ENCODE measurements at places on chromosomes 4 and X.

DNA sequence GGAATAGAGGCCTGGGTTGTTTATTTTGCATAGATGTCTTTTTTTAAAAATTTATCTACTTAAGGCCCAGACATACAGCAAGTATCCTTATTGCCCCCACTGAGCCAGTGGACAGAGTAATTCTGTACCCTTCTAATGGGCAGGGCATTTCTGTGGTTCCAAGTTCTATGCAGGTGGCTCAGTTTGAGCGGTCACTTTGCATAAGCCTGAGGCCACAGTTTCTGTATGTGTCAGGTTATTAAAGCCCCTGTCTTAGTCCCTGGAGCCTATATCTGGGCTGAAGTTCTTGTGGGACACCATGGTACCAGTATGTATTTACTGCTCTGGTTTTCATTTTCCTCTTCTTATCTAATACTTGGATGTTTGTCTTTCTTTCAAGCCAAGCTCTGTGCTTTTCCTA lies 168.8 kb downstream of the MID1IP1 start:
- no peak for DNase-seq

- no peak for DNase-seq
Measured at GRCh38 chr4:69738872-69739271, 21.5 kb downstream of the SULT1B1 start.

GRCh38 chr4:172392741-172393140 lies 579.5 kb downstream of the GALNTL6 start:
- no peak for DNase-seq

GRCh38 chrX:9308426-9308825 lies 156.4 kb upstream of the TBL1X start:
- no peak for DNase-seq

- DNase-seq, result no peak
Measured at GRCh38 chr4:152684007-152684406, 4.2 kb upstream of the TMEM154 start.

DNA sequence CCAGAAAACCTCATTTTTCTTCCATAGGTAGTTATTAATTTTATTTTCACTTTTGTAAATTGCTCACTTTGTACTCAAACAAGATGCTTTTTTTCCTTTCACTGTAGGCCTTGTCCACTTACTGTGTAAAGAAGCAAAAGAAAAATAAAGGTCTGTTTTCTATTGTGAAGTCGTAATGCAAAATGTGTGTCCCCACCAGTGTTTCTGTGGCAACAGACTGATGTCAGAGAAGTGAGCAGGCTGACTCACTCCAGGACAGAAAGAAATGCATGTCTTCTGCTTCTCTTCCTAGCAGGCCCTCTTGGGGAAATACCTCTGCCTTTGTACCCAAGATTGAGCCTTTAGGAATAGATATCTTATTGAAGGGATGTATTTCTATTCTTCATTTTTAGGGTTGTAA lies 30.3 kb downstream of the INPP4B start:
- DNase-seq, result no peak

GRCh38 chr4:22672944-22673343 lies 19.8 kb upstream of the GBA3 start:
- no peak for DNase-seq

DNA sequence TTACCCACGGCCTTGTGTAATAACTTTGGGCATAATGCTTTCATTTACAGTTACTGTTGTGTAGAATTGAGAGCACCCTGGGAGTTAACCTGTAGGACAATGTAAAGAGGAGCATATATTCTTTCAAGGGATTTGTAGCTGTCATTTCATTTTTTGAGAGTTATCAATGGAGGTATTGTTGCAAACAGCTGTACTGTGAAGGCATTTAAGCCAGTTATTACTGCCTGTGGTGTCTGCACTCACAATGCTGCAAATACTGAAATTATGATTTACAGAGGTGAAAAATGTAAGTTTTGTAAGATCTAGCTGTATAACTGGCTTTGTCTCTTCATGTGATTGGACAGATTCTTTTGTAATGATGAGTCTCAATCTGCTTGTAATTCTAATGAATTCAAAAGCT lies 131.5 kb upstream of the FAT1 start:
- DNase-seq, result no peak

- DNase-seq, result no peak
Measured at GRCh38 chr4:23390246-23390645, 499.6 kb downstream of the PPARGC1A start.

DNA sequence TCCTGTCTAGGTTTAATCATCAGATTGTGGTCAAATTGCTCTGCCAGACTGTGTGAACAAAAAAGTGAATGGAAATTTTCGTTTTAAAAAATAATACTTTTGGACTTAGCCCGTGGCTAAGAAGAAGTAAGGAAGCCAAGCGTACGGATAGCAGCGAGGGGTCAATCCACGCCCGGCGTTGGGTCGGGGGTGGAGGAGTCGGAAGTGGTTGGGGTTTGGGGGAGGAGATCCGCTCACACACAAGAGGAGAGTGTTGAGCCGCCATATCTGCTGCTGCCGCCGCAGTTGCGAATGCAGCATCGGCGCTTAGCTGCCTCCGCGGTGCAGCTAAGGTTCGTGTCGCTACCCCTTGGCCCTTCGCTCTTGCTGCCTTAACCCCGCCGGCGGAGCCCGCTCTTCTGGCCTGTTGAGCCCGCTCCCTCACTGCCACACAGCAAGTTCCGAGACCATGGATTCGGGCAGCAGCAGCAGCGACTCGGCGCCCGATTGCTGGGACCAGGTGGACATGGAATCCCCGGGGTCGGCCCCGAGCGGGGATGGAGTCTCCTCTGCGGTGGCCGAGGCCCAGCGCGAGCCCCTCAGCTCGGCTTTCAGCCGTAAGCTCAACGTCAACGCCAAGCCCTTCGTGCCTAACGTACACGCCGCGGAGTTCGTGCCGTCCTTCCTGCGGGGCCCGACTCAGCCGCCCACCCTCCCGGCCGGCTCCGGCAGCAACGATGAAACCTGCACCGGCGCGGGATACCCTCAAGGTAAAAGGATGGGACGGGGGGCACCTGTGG lies at the start of gene GSPT2:
Gene GSPT2 (plus strand): TSS at position 264 of the 779 bp plus-strand sequence. CDS start 185 bp downstream, at position 449.
- DNase-seq, result no peak

DNA sequence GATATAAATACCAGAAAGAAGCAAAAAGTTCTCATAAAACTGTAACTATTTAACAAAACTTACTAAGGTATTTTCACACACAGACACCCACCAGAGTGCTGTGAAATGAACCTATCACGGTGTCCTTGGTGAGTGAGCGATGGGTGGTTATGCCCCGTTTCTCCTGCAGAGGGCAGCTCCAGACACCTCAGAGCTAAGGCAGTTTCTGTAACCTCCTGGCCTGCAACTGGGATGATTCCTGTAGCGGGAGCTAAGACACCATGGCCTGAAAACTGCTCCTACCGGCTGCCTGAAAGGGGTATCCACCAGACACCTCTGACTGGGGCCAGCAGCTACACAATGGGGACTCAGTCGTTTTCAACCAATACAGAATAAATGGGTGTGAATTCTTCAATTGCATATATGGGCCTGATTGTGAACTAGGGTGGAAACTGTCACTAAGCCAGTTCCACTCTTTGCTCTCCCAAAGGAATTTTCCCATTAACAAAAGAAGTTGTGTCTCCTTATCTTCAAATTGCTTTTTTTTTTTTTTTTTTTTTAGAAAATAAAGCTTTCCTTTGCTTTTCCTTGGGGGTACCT lies 2375.8 kb upstream of the TENM3 start:
- peak; percentile 48 for DNase-seq

- no peak for DNase-seq
Measured at GRCh38 chrX:8672176-8672575, 59.8 kb downstream of the ANOS1 start.

DNA sequence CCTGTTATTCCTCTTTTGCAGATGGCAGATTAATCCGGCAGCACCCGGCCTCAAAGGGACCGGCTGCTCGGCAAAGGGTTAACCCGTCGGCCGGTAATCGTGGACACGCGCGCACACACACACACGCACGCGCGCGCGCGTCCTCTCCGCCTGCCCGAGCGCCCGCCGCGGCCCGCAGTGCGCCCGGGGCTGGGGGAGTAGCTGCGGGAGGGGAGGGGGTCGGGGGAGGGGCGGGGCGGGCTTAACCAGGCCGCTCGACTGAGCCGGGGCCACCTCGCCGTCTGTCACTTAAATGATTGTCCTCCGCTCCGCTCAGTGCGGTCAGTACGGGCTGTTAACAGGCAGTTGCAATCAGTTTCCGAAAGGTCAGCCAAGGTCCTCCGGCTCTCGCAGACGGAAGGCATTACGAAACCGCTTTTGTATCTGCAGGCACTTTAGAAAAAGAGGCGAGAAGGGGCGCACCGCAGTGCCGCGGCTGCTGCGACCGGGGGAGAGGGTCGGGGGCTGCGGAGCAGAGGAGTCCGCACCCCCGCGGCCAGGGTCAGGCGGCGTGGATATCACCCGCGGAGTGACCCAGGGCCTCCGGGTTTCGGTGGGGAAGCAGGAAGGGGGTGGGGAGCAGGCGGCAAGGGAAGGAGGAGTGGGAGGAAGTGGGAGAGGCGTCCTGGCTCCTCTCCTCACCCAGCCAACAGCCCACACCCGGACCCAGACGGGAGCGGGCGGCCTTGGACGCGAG lies 57.3 kb upstream of the BCOR start:
- DNase-seq, result peak; percentile 84

DNA sequence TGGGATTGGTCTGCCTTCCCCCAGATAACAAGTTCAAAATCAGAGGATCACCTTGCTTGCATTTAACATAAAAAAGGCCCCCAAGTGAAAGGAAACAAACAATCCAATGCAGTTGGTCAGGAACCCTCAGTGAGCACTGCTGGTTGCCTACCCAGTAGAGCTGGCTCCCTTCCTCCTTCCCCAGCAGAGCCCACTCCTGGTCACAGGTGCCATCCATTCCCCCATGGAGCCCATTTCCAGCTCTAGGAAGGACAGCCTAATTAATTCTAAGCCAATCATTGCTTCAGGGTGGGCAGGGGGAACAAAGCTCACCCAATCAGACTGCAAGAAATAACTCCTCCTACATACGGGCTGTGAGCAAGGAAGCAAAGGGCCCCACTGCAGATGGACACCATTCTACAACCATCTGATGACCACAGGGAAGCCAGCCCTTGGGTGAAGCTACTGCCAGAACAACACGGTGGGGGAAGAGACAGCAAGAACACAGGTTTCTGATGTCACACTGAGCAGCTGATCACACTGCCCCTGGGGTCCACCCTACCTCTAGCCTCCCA lies 86.5 kb downstream of the SH3KBP1 start:
- no peak for DNase-seq

- no peak for DNase-seq
Measured at GRCh38 chr4:25797136-25797535, 65.7 kb downstream of the SEL1L3 start.

All from NCI-H1417 (cell line).